ENCODE measurements at places on chromosomes 13 and 19. TPM values are rescaled to one million over a fixed set of nuclear protein-coding genes. Genes with fewer than 3 reads are reported as not detected.
A peak's percentile ranks its signal among the peaks of the same experiment; 100 is the strongest.

ZNF567 gene
- 12.6 TPM for total RNA-seq

FFAR1 gene
- not detected for total RNA-seq

ZNF486 gene
- 8.6 TPM for total RNA-seq

C19orf67 gene
- total RNA-seq, result 0.58 TPM

LILRB3 gene
- 1.1 TPM for total RNA-seq

FFAR3 gene
- not detected for total RNA-seq

- peaks cover 67% of the 10 kb centered on the region for H3K27me3 ChIP-seq
- H3K4me1 ChIP-seq, result peaks cover 25% of the 10 kb centered on the region
- H3K36me3 ChIP-seq, result no peaks in the 10 kb centered on the region
- no peak for DNase-seq
- H3K27ac ChIP-seq, result no peak overlapping the region
These were observed 23.0 kb downstream of the NFIX start for GRCh38 chr19:13018035-13018914.

GRCh38 chr19:2050991-2051772 is at the start of gene MKNK2:
MKNK2 (minus strand) TSS chr19:2051244; CDS start chr19:2050851, 393 bp downstream.
- peak within 1 kb of the TSS; percentile 96 for H3K27ac ChIP-seq
- H3K27me3 ChIP-seq, result no peaks in the 10 kb centered on the region
- H3K4me3 ChIP-seq, result peak within 1 kb of the TSS; percentile 99
- peaks cover 45% of the 10 kb centered on the region for H3K4me1 ChIP-seq
- peaks cover under 1% of the 10 kb centered on the region for H3K36me3 ChIP-seq

- DNase-seq, result no peak
- no peaks in the 10 kb centered on the region for H3K36me3 ChIP-seq
- H3K27me3 ChIP-seq, result no peaks in the 10 kb centered on the region
- H3K4me1 ChIP-seq, result no peaks in the 10 kb centered on the region
- no peak overlapping the region for H3K4me3 ChIP-seq
These were observed 1248.9 kb downstream of the SLITRK5 start for GRCh38 chr13:88919970-88920628.

DNA sequence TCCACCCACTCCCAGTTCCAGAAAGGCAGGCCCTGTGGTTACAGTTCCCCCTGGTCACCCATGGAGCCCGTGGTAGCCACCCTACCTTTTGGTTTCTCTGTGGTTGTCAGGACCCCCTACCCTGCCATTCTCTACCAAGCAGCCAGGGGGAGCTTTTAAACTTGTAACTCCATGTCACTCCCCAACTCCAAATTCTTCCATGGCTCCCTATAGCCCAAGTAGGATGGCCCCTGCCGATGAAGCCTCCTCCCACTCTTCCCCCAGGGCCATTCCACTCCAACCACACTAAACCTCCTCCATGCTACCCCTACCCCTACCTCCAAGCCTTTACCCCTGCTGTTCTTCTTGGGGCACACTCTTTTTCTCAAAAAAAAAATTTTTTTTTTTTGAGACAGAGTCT is 2.2 kb downstream of the S1PR2 start:
- H3K27ac ChIP-seq, result no peak overlapping the region
- H3K4me3 ChIP-seq, result no peak overlapping the region
- peaks cover 41% of the 10 kb centered on the region for H3K4me1 ChIP-seq
- H3K27me3 ChIP-seq, result no peaks in the 10 kb centered on the region
- H3K36me3 ChIP-seq, result no peaks in the 10 kb centered on the region

DNA sequence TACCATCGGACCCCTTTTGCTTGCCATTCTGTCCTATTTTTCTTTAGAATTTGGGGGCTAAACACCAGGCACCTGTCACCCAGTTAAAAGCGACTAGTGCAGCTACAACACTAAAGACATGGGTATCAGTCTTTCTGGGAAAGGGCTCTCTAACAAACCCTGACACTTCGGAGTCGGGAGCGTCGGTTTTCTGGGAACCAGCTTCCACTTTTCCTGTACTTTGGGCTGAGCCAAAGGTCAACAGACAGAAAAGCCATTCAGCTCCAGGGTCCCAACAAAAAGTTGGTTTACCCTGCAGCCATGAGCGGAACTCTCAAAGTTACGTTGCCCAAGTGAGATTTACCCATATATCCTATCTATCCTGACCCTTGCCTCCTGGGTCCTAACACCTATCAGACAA is 337.0 kb upstream of the SLITRK5 start:
- DNase-seq, result no peak
- no peaks in the 10 kb centered on the region for H3K36me3 ChIP-seq
- H3K4me1 ChIP-seq, result no peaks in the 10 kb centered on the region

DNA sequence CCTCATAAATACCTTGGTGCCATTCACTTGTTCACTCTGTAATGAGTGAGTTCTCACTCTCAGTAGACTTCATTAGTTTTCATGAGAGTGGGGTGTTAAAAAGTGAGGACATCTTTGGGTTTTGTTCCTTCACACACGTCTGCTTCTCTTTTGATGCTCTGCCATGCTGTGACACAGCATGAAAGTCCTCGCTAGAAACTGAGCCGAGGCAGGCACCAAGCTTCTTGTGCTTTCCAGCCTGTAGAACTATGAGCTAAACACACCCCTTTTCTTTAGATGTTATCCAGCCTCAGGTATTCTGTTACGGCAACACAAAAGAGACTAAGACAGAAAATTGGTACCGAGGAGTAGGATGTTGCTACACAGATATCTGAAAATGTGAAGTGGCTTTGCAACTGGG is 43.7 kb downstream of the ALOX5AP start:
- no peaks in the 10 kb centered on the region for H3K4me1 ChIP-seq
- no peak overlapping the region for H3K4me3 ChIP-seq
- H3K27ac ChIP-seq, result no peak overlapping the region
- no peak for DNase-seq

DNA sequence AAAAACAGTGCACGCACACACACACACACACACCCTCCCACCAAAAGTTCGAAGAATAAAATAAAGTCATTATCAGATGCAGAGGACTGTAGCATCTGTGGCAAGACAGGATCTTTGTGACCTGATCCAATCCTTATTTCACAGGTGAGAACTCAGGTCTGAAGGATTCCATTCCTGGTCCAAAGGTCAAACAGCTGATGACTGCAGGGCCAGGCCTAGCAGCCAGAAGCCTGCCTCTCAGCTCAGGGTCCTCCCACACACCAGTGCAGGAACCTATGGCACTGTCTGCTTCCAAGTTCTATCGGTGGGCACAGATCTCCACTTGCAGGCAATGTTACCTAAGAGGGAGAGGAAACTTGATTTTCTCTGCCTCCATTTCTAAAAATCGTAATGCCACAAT is 57.5 kb downstream of the SERP2 start:
- peaks cover 16% of the 10 kb centered on the region for H3K4me1 ChIP-seq
- H3K27ac ChIP-seq, result no peak overlapping the region
- no peak overlapping the region for H3K4me3 ChIP-seq

DNA sequence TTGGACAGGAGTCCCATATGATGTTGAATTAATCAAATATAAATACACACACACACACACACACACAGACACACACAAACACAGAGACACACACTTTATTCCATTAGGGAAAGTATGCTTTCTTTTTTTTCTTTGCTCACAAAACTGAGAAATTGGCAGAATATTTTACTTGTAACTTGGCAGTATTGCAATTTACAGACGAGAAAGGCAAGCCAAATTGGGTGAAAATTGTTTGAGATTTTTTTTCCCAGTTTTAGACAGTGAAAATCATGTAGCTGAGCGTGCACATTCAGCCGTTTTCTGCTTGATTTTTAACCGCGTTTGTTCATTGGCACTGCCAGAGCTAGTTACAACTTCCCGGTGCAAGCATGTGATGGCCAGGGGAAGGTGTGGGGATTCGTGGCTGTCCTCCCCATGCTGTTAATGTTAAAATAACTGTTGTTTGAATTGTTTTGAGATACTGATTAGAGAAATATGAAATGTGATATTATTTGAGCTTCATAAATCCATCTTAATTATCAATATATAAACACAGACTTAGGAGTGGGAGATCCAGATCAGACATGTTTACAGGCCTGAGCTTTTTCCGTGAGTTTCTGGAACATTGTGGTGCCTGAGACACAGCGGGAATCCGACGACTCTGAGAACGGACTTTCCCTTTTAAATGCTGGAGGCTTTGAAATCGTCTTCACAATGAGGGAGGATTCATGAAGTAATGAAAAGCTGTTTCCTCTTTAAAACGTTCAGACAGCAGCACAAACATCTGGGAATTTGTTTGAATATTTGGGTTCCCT is 125.5 kb downstream of the KCNRG start:
- H3K27me3 ChIP-seq, result no peaks in the 10 kb centered on the region
- H3K4me3 ChIP-seq, result no peak overlapping the region
- H3K4me1 ChIP-seq, result no peaks in the 10 kb centered on the region
- DNase-seq, result no peak

- H3K27ac ChIP-seq, result no peak overlapping the region
- no peak for DNase-seq
- H3K4me3 ChIP-seq, result no peak overlapping the region
- H3K36me3 ChIP-seq, result no peaks in the 10 kb centered on the region
These were observed 143.5 kb upstream of the UBL3 start for GRCh38 chr13:29993716-29994488.

DNA sequence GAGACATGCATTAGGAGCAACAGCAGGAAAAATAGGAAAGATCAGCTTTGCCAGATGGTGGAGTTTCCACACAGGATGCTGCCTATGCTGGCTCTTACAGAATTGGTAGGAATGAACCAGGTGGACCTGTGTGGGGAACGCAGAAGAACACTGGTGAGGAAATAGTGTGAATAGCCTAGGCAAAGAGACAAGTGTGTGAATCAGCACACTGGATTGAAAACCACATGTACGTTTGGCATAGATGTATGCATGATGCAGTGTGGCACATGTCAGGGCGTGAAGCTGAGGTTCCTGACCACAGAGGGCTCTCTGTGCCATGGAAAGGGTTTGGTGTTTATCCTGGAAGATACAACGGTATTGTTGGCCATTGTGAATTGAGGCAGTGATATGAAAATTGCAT is 156.5 kb upstream of the SLC10A2 start:
- H3K36me3 ChIP-seq, result no peaks in the 10 kb centered on the region
- H3K27me3 ChIP-seq, result no peaks in the 10 kb centered on the region
- no peaks in the 10 kb centered on the region for H3K4me1 ChIP-seq
- no peak overlapping the region for H3K4me3 ChIP-seq
- no peak overlapping the region for H3K27ac ChIP-seq
- no peak for DNase-seq

DNA sequence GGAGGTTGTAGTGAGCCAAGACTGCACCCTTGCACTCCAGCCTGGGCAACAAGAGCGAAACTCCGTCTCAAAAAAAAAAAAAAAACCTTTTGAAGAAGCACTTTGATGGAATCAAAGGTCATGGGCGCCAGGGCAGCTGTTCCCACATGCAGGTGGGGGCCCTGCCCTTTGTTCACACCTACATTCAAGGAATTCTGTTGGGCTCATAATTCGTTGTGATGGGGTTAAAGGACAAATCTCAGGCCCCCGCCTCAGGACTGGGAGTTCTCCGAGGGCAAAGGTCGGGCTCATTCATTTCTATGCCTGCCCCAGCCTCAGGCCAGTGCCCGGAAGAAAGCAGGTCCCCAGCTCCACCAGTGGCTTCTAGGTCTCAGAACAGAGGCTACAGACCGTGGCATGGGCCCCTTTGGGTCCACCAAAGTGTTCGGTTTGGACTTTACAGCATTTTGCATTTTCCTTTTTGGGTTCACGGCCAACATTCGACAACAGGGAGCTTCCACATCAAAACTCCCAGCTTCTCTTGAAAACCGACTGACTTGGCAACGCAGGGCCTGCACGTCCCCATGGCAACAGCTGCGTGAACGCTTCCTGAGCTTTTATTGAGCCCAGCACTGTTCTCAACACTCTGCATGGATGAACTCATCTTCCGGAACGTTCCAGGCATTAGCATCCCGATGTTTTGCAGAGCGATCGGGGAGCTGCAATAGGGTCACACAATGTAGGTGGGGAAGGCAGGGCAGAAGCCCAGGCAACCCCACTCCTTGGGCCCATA is 10.1 kb upstream of the GTF2F1 start:
- H3K4me1 ChIP-seq, result no peaks in the 10 kb centered on the region
- no peaks in the 10 kb centered on the region for H3K36me3 ChIP-seq
- no peak overlapping the region for H3K4me3 ChIP-seq
- DNase-seq, result no peak

GRCh38 chr13:60869225-60869624 is 472.2 kb downstream of the TDRD3 start:
- H3K4me1 ChIP-seq, result no peaks in the 10 kb centered on the region
- no peaks in the 10 kb centered on the region for H3K36me3 ChIP-seq
- H3K4me3 ChIP-seq, result no peak overlapping the region
- no peak for DNase-seq
- no peaks in the 10 kb centered on the region for H3K27me3 ChIP-seq

DNA sequence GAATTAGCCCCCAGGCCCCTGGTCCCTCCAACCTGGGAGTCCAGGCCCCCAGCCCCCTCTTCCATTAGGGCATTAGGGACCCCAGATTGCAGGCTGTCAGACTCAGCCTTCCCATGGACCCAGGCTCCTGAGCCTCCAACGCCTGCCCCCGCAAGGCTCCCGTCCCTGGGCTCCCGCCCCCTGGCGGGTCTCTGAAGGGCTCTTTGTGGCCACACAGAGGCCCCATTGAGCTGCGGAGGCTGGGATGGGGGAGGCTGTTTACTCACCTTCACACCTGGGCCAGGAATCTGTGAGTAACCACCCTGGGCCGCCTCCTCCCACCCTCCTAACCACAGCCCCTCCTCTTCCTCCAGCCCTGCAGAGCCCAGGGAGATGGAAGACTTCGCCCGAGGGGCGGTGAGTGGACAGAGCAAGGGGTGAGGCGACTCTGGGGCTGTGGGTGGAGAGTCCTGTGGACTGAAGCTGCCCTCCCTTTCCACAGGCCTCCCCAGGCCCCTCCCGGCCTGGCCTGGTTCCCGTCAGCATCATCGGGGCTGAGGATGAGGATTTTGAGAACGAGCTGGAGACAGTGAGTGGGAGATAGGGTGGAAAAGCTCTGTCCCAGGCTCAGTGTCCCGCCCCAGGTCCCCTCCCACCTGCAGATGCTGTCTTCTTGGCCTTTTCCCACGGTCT is 4.9 kb downstream of the ARHGEF1 start:
- peaks cover 84% of the 10 kb centered on the region for H3K4me1 ChIP-seq
- peak overlapping the region; percentile 90 for H3K27ac ChIP-seq
- no peaks in the 10 kb centered on the region for H3K27me3 ChIP-seq
- H3K36me3 ChIP-seq, result peaks cover 58% of the 10 kb centered on the region
- peak; percentile 81 for DNase-seq

DNA sequence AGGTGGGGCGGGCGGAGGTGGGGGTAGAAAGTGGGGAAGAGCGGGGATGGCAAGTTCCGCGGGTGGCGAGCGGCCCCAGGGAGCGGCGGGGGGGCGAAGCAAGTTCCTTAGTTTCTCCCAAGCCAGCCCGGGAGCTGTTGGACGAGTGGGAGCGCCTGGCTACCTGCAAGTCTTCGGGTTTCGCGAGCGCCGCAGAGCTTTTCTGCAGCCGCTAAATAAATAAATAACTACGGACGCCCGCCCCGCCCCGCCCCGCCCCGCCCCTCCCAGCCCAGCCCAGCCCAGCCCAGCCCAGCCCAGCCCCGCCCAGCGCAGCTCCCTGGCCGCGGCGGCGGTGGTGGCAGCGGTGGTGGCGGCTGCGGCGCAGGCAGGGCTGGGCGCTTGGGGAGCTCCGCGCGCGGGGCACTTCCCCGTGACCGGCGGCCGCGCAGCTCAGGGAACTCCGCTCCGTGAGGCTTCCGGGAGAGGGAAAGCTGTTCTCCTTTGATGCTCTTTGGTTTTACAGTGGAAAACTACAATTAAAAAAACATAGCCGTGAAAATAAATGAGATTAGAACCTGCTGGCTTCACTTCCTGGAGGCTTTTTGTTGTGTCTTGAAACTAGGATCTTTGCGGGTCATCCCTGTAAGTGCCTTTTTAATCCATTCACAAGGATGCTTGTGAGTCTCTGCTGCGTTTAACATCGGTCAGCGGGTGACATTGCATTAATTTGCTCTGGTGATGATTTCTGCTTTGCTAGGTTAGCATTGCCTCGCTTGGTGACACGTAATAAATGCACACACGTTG is at the start of gene UBE2L5:
UBE2L5 (plus strand) TSS at position 440 of the 786 bp plus-strand sequence. CDS start 5,498 bp downstream, outside the sequence.
- H3K27me3 ChIP-seq, result no peaks in the 10 kb centered on the region
- DNase-seq, result peak; percentile 40
- H3K4me1 ChIP-seq, result peaks cover 6% of the 10 kb centered on the region
- peak within 1 kb of the TSS; percentile 62 for H3K4me3 ChIP-seq
